SW 1271 (cell line): ENCODE measurements at places on chromosomes 7 and 10.
A peak's percentile ranks its signal among the peaks of the same experiment; 100 is the strongest.

- no peak for DNase-seq
These were observed 2.0 kb upstream of the AKR1B15 start for GRCh38 chr7:134546955-134547354.

- DNase-seq: no peak
These were observed 120.9 kb upstream of the KAT6B start for GRCh38 chr10:74705358-74705980.

- DNase-seq: no peak
These were observed 299.7 kb downstream of the ZEB1 start for GRCh38 chr10:31618541-31619291.

GRCh38 chr7:107318523-107319160, 149.8 kb downstream of the HBP1 start:
- no peak for DNase-seq

- DNase-seq: no peak
These were observed 22.5 kb upstream of the BTBD16 start for GRCh38 chr10:122248356-122249302.

GRCh38 chr10:77661100-77661499, 23.5 kb upstream of the KCNMA1 start:
- DNase-seq: no peak

DNA sequence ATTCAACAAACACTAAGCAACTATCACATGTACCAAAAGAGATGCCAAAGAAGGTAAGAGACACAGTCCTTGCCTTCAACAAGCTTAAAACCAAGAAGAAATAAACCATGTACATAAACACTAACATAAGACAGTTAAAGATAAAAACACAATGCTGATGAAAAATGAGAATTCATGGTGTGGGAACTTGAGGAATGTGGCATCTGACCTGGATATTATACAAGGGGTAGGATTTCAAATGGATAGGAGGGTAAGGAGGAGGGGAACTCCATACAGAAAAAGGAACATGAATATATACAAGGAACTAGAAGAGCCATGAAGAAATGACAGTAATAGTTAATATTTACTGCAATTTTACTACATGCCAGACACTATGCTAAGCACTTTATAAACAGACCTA, 11.0 kb downstream of the HIBADH start:
- DNase-seq: no peak

- DNase-seq: no peak
These were observed 10.3 kb downstream of the PKD1L1 start for GRCh38 chr7:47937711-47938573.

GRCh38 chr10:35451151-35452016, 115.1 kb downstream of the CCNY start:
- no peak for DNase-seq

GRCh38 chr7:106609416-106609815, 51.5 kb downstream of the CCDC71L start:
- DNase-seq: peak; percentile 30

DNA sequence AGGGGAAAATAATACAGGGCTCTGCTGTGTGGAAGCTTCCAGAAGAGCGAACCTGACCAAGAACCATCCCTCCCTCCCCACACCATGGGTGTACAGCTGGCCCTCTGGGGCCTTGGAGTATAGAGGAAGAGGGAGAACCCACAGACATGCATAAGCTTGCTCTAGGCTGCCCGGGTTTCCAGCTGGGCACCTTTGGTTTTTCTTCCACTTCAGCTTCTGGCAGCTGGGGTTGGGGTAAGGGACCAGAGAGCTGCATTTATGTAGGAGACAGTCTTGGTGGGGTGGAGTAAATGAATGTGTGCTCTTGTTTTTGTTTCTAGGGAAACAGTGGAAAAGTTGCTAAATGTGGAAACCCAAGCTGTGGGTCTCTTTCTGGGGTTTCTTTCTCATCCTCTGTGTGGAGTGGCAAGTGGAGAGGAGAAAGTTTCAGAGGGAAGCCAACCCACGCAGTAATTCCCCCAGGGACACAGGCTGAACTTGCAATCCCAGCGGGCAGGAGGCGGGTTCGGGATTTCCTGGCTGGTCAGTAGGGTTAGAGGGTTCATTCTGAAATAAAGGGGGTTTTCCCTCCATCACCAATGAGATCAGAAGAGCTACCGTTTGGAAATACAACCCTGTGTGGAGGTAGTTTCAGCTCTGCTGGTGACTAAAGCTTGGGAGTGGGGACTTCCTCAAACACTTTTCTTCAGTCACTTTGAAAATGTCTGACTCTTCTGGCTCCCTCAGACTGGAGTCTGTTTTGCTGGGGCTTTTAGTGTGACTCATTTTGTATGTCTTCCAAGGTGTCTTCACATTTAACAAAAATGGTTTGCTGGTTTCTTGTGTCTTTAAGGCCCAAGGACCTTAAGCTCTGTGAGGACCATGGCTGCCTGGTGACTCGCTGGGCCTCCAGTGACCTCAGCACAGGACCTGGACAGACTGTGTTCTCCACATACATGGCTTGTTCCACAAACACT, 22.2 kb upstream of the SRGN start:
- no peak for DNase-seq

GRCh38 chr7:141455723-141456122, 95.5 kb upstream of the AGK start:
- DNase-seq: no peak

GRCh38 chr7:144728551-144728950, 107.3 kb downstream of the TPK1 start:
- no peak for DNase-seq

DNA sequence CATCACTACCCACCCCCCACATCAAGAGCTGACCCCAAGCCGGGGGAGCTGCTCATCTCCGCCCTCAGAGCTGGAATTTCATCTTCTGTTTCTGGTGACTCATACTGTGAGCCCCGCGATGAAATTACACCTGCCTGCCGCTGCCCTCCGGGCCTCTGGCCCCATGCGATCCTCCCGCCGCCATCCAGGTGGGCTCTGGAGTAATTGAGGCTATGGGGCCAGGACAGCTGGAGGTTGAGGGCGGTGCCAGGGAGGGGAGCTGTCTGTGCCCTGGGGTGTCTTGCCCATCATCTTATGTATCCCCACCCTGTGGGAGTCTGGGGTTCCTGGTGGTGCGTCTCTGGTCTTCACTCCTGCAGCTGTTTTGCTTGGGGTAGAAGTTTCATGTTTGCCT, 9.0 kb downstream of the GTF2IRD1 start:
- no peak for DNase-seq

- no peak for DNase-seq
These were observed 77.4 kb downstream of the ATXN7L1 start for GRCh38 chr7:105799006-105799405.

DNA sequence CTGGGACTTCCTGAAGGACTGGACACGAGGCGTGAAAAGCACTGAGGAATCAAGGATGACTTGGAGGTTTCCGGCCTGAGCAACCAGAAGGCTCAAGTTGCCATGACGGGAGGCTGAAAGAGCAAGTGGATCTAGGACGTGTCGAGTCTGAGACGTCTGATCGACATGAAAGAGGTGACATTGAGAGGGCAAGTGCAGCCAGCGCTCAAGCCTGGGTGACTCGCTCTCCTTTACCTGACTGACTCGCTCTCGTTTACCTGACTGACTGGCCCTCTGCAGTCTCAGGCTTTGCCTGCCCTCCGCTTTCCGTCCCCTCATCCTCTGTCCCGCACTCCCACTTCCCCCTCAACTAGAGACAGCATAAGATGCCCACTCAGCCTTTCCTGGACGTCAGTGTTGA, 202.6 kb upstream of the FRMD4A start:
- no peak for DNase-seq

GRCh38 chr7:155921086-155921803, 109.0 kb upstream of the SHH start:
- no peak for DNase-seq

DNA sequence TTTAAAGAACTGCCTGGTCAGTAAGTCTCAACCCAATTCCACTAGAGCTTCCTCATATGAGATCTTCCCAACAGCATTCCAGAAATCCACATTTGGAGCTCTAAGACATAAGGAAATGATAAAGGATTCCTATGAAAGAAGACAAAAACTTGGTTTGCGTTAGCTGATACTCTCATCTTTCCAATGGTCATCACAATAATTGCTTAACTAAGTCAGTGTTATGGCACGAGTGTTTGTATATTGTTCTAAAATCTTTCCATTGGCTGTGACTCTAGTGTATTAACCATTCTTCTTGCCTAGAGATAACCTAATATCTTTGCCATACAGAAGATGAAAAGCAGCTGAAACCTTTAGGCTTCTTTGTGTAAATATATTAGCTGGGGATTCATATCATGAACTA, 289.0 kb downstream of the SNX13 start:
- no peak for DNase-seq

GRCh38 chr10:86597306-86597705, 57.0 kb upstream of the OPN4 start:
- DNase-seq: no peak

- DNase-seq: no peak
These were observed 1083.6 kb downstream of the KCNMA1 start for GRCh38 chr10:76554033-76554408.

DNA sequence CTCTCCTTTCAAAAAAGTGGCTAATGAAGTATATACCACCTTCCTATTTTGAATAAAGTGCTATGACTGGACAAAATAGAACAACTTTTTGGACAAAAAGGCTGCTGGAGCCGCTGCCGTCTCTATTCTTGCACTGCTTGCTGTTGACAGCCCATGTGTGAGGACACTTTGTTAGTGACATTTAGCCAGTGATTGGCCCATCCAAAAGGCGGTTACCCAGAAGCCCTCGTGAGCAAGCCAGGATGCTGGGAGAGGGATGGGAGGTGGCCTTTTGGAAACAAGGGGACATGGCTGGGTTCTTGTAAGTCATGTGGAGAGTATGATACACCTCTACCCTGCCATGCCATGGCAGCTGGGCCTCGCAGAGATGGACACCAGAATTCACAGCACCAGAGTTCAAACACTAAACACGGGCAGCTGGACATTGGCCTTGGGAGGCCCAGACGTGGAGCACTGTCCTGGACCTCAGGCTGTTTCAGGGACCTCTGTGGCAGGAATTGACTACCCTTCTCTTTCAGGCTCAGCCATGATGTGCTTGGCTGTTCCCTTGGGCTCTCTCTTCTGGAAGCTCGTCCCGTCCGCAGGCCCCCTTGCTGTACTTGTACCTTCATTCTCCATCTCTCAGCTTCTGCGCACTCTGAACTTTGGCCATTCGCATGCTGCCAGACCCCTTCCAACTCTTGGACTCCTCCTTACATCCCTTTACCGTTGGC, 118.3 kb downstream of the TCF7L2 start:
- DNase-seq: no peak

GRCh38 chr7:29597266-29597665, 33.6 kb downstream of the PRR15 start:
- DNase-seq: no peak

DNA sequence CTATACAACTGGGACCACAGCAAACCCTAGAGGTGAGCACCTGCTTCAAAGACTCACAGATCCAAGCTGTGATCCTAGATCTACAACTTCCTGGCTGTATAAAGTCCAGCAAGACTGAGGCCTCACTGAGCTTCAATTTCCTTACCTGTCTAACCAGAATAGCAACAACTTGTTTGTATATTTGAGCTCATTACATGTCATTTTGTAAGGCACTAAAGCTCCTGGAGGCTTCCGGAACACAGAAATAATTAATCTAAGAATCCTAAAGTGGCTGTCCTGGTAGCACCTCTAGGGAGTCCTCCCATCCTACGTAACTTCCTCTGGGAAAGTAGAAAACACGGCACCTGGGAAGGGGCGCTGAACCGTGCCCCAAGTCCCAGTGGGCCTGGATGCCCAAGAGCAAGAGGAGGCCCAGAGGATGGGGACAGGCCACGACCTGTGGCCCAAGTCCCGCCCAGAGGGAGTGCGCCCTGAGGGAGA, 39.4 kb downstream of the HK1 start:
- no peak for DNase-seq

- DNase-seq: no peak
These were observed 133.4 kb upstream of the TCERG1L start for GRCh38 chr10:131444862-131445461.

DNA sequence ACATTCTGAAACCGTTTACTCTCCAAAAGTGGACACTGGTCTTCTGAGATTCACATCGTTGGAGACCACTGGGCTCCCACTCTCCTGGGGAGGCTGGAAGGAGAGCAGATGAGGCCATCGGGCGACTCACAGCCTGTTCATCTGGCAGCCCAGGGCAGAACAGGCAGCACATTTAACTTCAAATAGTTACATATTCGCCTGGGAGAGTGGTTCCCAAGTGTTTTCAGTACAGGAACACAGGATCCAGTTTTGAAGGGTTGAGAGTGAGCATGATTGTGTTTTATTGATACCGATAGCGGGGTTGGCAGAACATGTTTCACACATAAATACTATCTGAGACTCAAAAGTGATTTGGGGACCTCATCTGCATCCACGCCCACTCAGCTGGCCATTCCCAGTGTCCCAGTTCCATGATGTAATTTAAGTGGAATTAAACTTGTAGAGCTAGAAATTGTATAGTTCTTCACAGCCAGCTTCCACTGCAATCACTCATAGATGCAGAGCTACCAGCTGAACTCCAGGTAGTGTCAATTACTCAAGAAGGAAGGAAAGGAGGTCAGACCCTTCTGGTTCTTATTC, 22.8 kb upstream of the PNLIP start:
- DNase-seq: no peak

GRCh38 chr10:71468363-71469094, 71.8 kb downstream of the CDH23 start:
- no peak for DNase-seq

GRCh38 chr7:28381466-28381865, 30.9 kb upstream of the CREB5 start:
- no peak for DNase-seq

GRCh38 chr10:95440756-95441546, 120.2 kb downstream of the SORBS1 start:
- no peak for DNase-seq

- DNase-seq: no peak
These were observed 341.9 kb downstream of the LRMDA start for GRCh38 chr10:75773231-75773780.

DNA sequence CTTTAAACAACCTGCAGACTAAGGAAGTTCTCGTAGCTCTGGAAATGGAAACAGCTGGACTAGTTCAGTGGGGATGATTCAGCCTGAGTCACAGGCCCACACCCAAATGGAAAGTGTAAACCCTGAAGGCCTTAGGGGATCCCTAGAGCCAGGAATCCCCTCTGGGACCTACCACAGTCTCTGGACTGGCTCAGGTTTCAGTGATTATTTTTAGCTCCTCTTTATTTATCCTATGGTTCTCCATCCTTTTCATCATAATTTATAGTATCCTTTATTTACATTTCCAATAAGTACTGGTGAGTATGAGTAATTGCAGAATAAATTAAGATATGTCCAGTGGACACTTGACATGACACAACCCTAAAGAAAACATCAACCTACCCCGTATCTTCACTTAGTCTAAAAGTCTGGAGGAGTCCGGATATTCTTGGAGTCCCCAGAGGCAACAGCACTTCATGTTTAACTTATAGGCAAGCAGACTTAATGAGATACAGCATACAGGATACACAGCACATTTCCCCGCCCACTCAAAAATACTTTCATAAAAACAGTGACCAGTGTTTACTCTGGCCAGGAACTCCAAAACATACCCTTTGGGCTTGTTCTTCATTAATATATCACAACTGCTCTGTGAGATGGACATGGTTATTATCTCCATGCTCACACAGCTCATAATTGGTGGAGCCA, 28.4 kb upstream of the SEMA3E start:
- peak; percentile 85 for DNase-seq

- no peak for DNase-seq
These were observed 16.9 kb downstream of the CDH23 start for GRCh38 chr10:71413581-71413980.

GRCh38 chr10:129935867-129936152, 28.3 kb downstream of the EBF3 start:
- DNase-seq: no peak
